ENCODE measurements at places on chromosomes 5 and 9.

DNA sequence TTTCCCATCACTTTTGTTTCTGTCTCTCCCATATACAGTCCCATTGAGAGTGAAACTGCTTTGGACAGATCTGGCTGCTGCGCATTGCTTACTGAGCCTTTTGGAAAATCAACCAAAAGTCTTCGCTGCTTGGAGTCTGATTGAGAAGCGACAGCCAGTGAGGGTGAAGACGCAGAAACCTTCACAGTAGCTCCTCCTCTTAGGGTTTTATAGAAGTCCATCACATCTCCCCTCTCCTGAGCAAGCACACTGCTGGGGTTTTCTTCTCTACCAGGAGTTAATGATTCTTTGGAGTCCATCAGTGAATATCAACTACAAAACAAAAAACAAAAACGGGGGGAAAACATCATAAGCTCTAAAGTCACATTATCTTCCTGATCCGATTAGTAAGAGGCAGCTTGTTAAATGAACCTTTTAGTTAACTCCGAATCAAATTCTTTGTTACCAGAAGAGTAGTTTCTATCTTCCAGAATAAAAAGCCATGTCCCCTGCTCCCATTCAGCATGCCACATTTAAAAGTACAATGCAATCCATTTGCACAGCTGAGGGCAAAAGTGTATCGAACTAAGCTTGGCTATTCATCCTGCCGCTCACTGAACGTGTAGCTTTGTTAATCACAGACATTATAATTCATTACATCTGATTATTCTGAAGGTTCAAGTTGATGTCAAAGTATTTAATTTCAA lies 2.8 kb downstream of the NR3C1 start:
- peak; percentile 37 for DNase-seq

DNA sequence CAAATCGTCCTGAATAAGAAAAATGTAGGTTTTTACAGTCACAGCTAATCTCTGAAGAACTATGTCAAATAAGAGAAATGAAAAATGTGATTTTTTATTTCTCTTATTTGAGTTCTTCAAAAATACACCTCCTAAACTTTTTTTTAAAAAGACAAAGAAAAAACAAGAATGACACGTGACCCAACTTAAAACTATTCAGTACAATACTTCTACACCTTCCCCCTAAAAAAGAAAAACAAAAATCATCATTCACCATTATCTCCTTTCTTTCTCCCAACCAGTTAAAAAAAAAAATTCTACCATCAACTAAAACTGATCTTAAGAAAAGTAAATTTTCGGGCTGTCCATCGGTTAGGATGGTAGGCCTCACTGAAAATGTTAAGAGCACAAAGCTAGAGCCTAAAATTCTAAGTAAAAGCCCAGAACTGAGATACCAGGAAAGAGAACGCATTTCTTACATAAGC lies 2.1 kb downstream of the RNF145 start:
- no peak for DNase-seq

GRCh38 chr9:18863791-18864190 lies 169.2 kb downstream of the SAXO1 start:
- peak; percentile 16 for DNase-seq

- DNase-seq: no peak
These were observed 11.5 kb upstream of the MYOT start for GRCh38 chr5:137856201-137856600.

DNA sequence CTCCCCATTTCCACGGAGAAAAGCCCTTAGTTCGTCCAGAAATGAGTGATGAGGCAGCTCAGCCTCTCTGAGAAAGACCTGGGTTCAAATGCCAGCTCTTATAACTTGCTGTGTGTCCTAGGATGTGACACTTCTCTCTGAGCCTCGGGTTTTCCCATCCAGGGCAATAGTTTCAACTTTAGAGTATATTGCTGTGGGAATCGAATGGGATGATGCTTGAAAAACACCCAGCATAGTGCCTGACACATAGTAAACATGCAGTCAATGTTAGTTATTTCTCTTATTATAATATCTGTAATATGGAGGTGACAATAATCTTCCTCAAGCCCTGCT lies 430 bp upstream of the MAPKAP1 start:
- DNase-seq: no peak

GRCh38 chr5:35938568-35939227 lies at the start of gene CAPSL:
Gene CAPSL, minus strand, starts transcription at chr5:35938622. Its CDS starts 17,502 bp downstream, at chr5:35921120.
- DNase-seq: peak; percentile 71

Data from fibroblast of gingiva (primary cell).